NCI-H1092 treated with DMSO at 0.1 percent for 48 hours (cell line): ENCODE measurements at places on chromosomes 12 and 14.

DNA sequence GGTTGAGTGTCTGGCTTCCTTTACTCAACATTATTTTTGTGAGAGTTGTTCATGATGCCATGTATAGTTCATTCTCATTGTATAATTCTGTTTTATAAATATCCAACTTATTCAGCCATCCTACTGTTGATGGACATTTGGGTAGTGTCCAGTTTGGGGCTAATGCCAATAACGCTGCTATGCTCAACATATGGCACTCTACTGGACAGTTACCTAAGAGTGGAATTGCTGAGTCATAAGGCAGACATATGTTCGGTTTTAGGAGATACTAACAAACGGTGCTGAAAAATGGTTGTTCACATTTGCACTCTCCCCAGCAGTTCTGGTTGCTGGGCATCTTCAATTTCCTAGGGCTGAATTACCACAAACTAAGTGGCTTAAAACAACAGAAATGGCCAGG lies 28.7 kb upstream of the P2RX4 start:
- no peak for DNase-seq

DNA sequence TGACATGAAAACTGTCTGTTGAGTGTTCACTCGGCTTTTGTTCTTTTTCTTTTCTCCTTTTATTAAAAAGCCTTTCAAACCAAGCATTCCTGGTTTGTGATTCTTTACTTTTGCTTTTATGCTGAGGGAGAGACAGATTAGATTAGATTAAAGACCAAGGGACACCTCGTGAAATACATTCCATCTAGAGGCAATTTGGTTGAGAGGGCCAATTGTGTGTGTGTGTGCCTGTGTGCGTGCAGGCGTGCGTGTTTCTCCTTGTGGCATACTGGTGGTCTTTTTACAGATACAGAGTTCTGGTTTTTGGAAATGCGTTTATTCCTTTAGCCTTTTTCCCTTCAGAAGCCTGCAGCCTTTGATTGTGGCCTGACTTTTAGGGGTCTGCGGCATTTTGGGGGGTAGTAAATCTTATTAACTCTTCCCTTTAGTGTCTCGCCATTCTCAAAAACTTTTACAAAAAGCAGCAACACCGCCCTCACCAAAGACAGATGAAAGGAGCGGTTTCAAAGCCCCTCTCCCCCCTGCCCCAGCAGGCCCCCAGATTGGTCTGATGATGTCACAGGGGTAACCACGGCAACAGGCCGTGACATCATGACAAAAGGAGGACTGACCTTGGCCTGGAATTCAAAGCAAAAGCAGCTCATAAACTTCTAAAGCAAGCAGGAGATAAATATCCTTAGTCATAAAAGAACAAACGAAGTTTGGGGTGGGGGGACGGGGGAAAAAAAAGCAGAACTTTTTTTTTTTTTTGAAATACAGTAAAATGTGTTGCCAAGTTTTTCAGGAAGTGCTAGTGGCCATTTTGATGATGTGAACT lies 84.1 kb upstream of the TBX3 start:
- no peak for DNase-seq

- DNase-seq: no peak
These were observed 78.6 kb downstream of the SLC24A4 start for GRCh38 chr14:92401561-92401960.

DNA sequence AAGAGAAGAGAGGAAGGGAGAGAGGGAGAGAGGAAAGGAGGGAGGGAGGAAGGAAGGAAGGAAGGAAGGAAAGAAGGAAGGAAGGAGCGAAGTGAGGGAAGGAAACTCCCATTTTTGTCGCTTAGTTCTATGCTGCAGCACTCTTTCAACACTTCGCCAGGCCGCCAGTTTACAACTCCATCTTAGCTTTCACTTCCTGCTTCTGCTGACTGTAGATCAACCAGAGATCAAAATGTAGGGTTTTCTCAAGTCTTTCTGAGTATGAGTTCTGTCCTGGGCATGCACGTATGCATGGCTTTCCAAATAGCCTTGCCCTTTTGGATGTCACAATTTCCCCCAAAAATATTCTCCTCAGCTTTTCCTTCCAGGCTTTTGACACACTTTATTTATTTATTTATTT lies 723.4 kb downstream of the TRHDE start:
- DNase-seq: no peak

GRCh38 chr14:55277972-55278740 lies 6.9 kb downstream of the FBXO34 start:
- DNase-seq: no peak

GRCh38 chr12:92560713-92561542 lies 141.9 kb upstream of the PLEKHG7 start:
- DNase-seq: no peak

DNA sequence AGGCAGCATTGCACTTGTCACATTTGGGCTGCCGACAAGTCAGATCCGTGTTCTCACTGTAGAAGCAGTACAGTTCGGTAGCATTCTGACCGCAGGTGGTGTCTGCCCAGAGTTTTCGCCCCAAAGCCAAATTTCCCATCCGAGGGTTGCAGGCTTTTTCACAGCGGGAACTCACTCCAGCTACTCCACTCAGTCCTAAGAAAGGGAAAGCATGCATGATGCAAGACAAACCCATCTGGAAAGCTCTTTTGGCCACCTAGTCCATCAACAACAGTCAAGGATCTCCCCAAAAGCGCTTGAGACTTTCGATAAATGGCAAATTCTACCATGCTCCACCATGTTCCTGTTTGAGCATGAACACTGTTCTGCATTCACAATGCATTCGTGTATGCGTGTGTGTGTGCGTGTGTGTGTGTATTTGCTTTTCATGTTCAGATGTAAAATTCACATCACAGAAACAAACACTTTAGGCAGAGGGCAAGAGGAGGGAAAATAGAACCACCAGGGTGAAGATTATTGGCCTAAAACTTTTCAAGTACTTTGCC lies 3.2 kb downstream of the NTN4 start:
- DNase-seq: no peak

DNA sequence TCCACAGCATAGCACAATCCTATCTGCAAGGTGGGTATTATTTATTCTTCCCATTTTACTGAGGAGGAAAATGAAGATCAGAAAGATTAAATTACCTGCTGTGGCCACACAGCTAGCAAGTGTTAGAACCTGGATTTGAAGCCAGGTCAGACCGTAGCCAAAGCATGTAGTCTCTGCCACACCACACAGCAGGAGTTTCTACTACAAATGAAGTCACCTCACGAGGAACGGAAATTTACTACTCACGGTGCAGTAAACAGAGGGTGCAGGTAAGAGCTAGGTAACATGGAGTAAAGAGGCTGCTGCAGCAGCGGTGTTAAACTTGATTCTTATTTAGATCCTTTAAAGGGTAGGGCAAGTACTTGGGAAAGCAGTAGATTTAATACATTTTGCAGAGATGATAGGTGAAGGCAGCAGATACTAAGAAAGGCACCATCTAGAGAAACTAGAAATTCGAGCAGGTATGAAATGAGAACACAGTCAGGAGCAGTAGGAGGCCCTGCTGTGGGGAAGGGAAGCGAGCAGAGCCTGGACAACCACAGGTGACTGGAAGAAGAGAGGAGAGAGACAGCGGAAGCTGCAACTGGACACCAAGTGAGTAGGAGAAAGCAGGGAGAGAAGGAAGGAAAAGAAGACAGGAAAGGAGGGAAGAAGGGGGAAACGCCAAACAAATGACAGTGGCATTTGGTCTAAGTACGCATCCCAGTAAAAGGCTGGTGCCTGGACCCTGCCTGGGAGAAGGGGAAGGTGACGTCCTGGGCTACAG lies 21.5 kb downstream of the SPTB start:
- no peak for DNase-seq

DNA sequence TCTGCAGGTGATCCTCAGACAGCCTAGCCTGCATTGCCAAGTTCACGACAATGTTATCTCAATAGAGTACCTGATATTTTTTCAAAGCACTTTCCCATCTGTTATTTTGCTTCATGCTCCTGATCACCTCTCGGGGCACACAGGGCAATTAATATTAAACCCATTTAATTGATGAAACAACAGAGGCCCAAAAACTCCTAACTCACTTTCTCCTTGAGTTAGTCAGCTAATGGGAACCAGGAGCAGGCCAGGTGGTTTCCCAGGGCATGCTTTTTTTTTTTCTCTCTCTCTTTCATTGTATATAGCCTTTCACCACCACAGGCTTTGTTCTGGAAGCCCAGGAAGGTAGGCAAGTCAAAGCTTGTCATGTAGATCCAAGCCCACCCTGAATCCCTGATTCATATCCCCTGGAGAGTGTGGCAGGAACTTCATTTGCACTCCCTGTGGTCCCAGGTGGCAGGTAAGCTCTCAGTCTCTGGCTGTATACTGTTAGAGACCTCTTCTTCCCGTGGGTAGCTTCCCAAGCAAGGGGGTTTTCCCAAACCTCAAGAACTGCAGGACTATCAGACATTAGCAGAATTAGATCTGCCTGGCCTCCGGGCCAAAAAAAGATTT lies 41.6 kb upstream of the MAP1LC3B2 start:
- no peak for DNase-seq

GRCh38 chr12:109500406-109501185 lies 23.2 kb downstream of the UBE3B start:
- DNase-seq: no peak

GRCh38 chr12:46373301-46374296 lies 1.0 kb upstream of the SLC38A2 start:
- DNase-seq: peak; percentile 87

DNA sequence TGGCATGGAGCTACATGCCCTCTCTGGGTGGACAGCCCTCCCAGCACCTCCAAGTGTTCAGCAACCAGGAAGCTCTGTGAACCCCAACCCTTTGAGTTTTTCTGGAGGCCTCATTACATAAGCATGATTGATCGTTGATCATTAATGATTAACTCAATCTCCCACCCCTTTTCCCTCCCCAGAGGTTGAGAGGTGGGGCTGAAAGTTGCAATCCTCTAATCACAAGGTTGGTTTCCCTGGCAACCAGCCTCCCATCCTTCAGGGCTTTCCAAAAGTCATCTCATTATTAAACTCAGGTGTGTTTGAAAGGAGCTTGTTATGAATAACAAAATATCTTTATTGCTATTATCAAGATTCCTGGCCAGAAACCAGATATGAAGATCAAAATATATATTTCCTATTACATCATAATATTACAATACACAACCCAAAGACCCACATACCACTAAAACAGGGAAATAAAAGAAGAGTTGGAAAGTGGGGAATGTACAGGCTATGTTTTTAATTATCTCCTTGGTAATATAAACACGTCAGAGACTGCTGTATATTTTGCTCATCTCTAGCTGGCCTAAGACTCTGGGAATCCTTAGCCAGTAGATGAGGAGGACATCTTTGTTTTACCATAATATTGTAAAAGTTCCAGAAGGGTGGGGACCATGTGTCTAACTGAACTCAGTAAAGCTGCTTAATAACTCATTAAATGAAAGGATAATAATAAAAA lies 73.6 kb downstream of the SSPN start:
- DNase-seq: no peak

DNA sequence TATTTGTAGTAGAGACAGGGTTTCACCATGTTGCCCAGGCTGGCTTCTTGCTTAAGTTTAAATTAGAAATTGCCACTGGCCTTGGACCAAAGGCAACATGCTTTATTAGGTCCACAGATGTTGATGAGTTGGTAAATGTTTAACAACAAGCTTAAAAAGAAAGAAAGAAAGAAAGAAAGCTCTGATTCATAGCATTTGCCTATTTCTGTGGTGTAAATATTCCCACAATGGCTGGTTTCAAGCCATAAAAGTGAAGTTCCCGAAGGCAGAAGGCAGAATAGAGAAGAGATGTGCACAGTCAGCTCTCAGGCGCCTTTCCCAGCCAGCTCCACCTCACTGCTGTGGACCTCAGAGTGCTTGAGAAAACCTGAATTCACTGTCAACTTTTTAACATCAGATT lies 26.4 kb downstream of the KCNK13 start:
- no peak for DNase-seq

DNA sequence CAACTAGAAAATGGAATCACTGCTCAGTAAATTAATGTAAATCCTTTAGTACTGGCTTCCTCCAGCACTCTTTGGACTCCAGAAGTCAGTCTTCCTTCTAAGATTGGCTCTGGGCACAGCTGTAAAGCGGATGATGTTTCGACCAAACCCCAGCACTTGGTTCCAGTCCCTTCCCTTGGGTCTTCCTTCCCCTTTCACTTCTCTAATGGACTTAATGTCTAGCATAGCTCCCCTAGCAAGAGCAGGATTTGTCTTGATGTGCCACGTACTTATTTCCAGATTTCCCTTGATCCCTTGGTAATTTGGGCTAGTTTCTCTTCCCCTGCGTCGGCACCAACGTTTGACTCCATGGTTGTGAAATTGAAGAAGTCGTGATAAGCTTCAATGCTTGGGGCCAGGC lies 28.3 kb downstream of the C12orf75 start:
- DNase-seq: no peak

DNA sequence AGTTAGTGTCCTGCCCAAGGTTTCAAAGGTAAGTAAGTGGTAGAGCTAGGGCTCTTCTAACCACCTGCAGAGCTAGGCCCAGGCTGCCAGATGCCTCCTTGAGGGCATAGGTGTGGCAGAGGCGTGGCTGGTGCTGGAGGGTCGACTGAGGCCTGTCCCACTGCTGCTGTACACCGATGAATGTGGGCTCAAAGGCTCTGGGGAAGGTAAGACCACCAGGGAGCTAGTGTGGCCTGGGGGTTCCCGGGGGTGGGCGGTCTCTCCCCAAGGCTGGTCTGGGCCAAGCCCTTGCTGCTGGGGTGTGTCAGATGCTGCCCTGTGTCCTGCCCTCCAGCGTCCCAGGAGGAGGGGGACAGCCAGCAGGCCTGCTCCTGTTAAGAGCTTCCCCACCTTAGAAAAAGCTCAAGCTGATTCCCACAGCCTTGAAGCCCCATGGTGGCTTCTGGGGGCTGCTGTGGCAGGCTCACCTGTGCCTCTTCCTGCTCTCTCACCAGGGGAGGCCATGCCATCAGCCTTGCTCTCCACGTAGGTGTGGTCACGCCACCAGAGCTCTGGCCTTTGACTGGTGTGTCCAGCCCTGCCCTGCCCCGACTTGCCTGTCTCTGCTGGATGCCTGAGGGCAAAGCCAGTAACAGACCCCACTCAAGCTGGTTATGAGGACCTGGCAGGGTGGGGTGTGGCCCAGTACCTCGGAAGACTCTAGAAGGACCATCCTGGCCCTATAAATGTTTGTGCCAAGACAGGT lies 36.8 kb downstream of the SH2B3 start:
- no peak for DNase-seq

DNA sequence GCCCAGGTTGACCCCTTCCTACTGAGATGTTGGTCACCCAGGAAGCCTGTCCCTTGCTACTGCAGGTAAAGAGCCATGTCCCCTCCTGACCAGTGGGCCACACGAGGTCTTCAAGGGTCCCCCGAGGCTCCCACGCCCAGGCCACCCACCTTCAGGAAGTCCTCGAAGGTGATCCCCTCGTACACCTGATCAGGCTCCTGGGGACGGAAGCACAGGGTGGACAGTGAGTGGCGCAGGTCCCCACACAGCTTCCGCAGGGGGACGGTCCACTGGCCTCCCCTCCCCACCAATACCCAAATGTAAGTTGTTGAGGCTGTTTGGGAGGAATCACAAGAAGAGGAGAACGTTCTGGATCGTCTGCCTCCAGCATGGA lies 57.4 kb downstream of the TESC start:
- DNase-seq: no peak

GRCh38 chr14:94568186-94568585 lies 6.9 kb downstream of the SERPINA4 start:
- DNase-seq: no peak
